ENCODE measurements at places on chromosomes 1 and 21. TPM values are rescaled to one million over a fixed set of nuclear protein-coding genes. Genes with fewer than 3 reads are reported as not detected.

- DNase-seq: no peak
Measured at GRCh38 chr1:6634371-6635052, 9.8 kb downstream of the THAP3 start.

DNA sequence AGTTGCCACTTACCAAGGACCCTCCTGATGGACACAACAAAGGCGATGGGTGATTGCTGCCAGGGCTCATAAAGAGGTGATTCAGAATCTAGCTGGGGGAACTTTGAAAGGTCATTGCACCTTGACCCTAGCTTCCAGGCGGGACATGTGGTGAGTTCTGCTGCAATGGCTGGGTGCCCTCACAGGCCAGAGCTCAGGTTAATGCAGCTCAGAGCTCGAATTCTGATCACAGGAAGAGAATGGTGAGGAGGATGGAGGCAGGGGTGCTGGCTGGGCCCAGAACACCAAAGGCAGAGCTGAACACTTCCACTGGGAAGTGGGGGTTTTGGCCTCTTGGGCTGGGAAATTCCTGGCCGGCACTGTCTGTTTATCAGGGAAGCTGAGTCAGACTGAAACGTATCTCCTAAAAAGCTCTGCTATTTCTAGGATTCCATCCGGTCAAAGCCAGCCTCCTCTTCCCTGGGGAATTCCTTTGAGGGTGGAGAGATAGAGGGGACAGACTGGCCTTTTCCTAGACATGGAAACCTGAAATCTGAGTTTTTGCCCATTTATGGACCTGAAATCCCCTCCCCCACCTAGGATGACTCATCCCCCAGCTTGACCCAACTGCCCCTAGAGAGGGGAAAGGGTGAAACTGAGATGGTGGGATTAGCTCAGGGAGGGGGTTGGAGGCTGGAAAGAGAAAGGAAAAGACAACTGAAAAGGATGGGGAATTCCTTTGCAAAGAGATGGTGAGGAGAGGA lies 27.2 kb downstream of the NUAK2 start:
- no peak for DNase-seq

DNA sequence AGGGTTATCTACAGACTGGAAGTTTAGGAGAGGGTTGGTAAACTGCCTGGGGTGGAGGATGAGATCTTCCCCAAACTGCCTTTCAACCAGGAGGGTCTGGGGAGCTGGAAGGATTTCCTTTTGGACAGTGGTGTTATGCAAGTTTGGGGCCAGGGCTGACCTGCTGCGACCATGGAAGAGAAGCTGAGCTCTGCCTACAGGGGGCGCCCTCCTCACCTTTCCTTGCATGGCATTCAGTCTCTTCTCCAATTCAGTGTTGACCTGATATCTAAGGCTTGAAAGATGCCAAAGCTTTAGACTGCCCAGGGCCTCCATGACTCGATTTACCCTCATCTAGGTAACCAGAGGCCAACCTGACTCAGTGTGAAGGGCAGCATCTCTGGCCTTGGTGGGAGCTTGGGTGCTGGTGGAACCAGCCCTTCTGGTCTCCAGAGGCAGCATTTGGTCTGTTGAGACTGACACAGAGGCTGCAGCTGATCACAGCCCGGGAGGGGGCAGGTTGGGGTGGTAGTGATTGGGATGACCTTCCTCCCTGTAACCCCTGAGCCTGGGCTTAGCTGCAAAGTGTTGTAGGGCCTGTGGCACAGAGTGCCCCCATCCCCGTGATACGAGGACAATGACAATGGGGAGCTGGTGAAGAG lies 170.0 kb downstream of the GRIK3 start:
- DNase-seq: no peak

- no peak for DNase-seq
Measured at GRCh38 chr21:45543710-45544448, 1.6 kb upstream of the SLC19A1 start.

GRCh38 chr1:152388889-152389288 lies 25.2 kb downstream of the CRNN start:
- DNase-seq: no peak

DNA sequence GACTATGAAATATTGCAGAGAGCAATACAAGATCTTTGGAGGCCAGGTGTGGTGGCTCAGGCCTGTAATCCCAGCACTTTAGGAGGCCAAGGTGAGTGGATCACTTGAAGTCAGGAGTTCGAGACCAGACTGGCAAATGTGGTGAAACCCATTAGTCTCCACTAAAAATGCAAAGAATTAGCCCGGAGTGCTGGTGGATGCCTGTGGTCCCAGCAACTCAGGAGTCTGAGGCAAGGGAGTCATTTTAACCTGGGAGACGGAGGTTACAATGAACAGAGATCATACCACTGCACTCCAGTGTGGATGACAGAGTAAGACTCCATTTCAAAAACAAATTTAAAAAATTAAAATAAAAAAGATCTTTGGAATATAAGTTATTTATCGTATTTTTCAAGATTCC lies 76.6 kb downstream of the PRKAB2 start:
- DNase-seq: no peak

DNA sequence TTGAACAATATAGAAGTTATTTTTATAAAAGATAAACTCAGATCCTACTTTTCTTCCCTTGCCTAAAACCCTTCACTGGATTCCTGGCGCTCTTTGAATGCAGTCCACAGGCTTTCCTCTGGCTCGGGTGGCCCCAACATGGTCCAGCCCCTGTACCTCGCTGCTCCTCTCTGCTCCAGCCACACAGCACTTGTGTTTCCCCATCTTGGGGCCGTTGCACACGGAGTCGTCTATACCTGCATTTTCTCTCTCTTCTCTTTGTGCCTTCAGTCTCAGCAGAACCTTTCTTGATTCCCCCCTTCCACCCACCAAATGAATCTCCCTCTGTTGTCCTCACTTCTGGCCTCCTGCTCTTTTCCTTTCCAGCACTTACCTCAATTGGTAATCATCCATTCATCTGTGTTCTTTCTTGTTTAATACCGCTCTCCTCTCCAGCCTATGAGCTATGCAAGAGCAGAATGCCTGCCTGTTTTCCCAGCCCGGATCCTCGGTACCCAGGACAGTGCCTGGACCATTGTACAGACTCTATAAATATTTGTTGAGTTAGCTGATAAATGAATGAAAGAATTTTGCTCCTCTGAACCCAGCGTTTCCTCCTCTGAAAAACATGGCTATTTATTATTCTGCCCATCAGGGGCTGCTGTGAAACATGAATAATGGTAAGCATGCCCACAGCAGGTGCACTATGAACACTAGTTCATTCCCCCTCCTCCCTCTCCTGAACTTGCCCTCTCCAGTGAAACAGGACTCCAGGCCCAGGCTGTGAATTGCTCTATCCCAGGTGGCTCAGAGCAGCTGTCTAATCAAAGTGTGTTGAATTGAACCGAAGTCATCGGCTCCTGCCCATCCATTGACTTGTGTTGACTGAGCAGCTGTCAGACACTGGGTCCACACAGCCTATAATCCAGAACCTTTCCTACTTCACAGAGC lies 266.9 kb downstream of the PTPRU start:
- DNase-seq: no peak

DNA sequence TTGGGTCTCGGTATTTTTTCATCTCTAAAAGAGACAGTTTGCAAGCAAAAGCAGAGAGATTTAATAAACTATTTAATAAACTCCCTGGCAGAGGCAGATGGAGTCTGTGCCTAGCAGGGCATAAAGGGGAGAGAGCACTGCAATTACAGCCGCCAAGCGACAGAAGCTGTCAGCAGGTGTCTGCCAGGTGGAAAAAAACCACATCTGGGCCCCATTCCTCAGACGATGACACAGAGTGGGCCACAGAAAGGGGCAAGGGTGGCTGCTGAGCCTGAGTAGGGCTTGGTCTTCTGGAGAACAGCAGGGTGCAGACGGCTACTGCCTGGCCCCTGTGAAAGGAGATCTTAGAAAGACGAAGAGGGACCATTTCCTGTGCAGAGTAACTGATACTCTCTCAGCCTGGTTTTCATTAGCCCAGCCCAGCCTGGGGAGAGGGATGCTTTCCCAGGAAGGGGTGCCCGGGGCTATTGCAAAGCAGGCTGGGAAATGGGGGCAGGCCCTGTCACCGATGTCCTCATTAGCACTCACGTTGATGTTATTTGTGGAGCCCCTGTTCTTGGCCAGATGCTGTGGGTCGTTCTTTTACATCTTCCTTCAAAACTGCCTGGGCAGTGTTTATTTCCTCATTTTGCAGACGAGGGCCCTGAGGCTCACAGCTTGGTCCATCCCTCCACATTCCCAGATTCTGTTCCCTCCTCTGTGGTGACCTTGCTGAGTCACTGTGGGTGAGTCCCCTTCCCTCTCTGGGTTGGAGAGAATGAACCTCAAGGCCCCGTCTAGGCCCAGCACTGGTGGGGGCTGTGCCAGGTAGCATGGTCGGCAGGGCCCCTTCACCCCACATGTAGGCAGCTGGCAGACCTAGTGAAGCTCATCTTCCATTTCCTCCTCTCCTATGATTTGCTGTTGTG lies 472.7 kb downstream of the PTPRU start:
- no peak for DNase-seq

DNA sequence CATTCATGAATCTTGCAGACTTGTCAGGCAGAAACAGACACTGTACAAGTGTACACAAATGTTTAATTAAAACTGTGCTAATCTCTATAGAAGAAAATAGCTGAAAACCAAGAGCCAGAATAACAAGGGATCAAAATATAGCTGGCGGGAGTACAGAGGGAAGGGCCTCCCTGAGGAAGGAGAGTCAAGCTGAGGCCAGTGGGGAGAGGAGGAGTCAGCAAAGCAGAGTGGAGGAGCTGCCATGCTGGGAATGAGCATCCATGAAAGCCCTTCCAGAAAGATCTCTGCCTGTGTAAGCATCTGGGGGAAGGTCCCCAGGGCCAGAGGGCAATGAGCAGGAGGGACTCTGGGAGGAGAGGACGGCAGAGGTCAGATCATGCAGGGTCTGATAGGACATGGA lies 15.1 kb downstream of the SLAMF8 start:
- DNase-seq: no peak

- DNase-seq: no peak
Measured at GRCh38 chr1:53559391-53559815, 100.2 kb downstream of the DMRTB1 start.

DNA sequence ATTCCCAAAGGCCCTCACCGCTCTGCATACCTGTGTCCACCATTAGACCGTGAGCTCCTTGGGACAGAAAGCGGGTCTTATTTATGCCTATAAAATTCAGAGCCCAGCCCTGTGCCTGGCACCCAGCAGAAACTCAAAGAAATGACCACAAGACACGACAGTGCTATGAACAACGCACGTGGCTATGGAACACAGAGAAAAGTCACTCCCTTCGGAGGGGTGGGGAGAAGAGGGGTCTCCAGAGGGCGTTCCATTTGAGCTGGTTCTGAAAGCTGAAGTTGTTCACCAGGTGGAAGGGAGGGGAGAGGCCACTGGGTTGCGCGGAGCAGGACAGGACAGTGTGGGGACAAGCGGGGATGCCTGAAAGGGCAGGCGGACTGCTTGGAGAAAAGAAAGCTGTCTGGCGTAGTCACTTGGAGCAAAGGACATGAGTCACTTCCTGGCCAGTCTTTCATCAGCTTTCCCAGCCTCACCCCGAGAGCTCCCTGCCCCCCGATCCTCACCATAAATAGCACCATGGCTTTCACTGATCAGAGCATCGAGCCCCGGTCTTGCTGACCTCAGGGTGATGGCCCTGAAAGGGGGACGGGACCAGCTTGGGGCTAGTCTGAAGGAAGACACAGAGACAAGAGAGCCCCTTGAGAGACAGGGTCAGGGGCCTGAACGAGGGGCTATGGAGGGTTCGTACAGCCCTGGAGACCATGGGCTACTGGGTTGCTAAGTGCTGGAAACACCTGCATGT lies 28.5 kb downstream of the ECE1 start:
- DNase-seq: no peak

Gene TSPEAR
- polyA plus RNA-seq: 0.13 TPM

Gene CASP9
- polyA plus RNA-seq: 19.1 TPM

Gene SPRR5
- polyA plus RNA-seq: not detected

Gene SNIP1
- 7.7 TPM for polyA plus RNA-seq

Gene LMX1A
- 1.3 TPM for polyA plus RNA-seq

Gene PCP4
- polyA plus RNA-seq: 0.78 TPM
